ENCODE measurements at places on chromosomes 3 and 15.

GRCh38 chr3:69144631-69145245 lies 22.3 kb upstream of the LMOD3 start:
- no peak for DNase-seq

DNA sequence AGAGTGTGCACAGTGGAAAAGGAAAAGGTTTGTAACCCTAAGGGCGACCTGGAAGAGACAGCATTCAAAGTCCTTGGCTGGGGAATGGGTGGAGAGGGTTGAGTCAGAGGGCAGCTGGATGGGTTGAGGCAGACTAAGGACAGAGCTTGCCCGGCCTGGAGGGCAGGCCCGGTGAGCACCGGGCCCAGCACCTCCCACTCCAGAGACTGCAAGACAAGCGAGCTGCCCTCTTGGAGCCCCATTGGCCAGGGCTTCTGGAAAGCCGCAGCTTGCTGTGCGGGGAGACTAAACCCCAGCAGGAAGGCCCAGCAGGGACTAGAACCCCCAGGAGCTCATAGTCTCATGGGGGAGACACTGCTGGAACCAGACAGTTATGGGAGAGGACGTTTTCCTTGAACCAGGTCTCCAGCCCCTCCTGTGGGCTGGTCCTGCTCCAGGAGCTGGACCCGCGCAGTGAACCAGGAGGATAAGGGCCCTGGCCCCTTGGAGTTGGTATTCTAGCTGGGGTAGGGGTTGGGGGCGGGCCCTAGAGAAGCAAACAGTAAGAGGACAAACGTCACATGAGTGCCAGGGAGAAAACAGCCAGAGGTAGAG lies 59.1 kb downstream of the RGMA start:
- DNase-seq = no peak

- no peak for DNase-seq
These were observed 9.4 kb upstream of the PARP6 start for GRCh38 chr15:72281713-72282112.

DNA sequence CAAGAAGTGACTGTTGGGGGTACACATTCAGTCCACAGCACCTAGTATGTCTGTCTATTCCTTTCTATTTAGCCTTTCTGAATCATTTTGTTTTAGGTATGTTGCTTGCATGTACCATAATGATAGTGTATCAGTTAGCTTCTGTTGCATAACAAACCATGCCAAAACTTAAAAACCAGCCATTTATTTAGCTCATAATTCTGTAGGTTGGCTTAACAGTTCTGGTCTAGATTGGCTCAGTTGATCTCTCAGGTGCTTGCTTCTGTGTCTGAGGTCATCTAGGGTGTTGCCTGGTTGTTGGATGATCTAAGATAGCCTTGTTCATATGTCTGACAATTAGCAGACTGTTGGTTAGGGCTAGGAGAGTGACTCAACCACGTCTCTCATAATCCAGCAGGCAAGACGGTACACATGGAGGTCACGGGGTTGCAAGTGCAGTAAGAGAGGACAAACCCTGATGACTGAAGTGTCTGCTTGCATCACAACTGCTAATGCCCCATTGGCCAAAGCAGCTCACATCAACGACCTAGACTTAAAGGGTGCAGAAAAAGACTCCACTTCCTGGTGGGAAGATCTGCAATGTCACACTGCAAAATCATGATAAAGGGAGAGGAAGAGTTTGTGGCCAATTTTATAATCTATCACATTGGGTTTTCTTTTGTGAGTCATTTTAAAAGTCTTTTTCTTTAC lies 6.8 kb upstream of the PDCD6IP start:
- DNase-seq = peak; percentile 49

DNA sequence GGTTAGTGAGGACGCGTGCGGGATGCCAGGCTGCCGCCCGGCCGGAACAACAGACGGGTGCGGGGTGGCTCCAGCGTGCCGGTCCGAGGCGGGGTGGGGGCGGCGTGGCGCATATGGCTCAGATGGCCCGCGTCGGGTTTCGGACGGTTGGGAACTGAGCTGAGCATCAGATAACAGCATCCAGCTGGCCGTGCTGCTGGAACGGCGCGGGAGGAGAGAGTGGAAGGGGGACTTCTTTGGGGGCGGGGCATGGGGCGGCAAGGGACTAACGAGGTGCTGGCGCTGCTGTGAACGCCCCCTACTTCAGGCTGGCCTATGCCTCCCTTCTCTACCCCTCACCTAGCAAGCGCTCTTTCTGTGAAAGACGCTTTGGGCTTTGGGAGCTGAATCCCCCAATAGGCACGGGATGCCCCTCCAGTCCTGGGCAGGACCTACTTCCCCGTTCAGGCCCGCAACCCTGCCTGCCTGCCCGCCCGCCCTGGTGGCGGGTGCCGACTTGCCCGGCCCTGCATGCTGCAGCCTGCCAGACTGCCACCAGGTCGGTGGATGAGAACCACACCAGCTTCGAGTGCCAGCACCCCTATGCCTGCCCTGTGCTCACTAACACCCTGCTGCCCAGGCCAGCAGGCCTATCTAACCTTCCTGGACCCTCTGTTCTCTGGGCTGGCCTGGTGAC lies 542 bp downstream of the INKA1 start:
- peak; percentile 15 for DNase-seq

- DNase-seq = peak; percentile 21
These were observed 28.1 kb upstream of the CNBP start for GRCh38 chr3:129211772-129212171.

DNA sequence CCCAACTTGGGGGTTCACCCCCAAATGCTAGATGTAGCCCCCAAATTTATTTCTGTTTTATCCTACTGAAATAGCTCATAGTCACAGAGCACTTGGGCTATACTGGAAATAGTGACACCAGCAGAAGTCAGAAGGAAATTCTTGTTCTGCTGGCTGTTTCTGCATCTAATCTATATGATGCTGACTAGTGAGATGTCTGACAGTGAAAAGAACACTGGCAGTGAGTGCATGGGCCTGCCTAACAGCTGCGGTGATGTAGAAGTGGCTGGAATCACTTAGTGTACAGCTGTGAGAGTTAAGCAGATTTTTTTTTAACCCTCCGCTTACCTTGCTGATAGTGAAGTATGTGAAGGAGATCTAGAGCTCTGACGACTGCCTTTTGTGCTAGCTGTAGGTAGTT lies 14.0 kb downstream of the TTC14 start:
- no peak for DNase-seq

- DNase-seq = no peak
These were observed 67.8 kb upstream of the FSIP1 start for GRCh38 chr15:39850436-39850835.

DNA sequence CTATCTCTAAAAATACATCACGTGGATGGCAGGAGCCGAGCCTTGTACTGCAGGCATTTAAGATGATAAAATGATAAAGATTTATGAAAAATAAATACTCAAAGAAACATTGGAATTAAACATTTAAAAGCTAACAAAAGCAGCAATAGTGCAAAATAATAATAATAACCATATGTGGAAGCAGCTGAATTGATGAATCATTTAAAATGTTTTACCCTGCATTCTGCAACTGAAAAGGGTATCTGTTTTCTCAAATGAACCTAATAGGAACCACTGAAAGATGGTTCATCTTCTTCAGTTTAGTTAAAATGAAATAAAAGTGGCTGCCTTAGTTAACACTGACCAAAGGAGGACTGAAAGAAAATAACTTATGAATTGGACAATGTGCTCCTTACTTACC lies 436.1 kb downstream of the TUSC7 start:
- DNase-seq = no peak

- no peak for DNase-seq
These were observed 86.5 kb upstream of the FAM98B start for GRCh38 chr15:38367476-38367875.

- DNase-seq = no peak
These were observed 8.8 kb downstream of the ANKUB1 start for GRCh38 chr3:149783576-149783975.

DNA sequence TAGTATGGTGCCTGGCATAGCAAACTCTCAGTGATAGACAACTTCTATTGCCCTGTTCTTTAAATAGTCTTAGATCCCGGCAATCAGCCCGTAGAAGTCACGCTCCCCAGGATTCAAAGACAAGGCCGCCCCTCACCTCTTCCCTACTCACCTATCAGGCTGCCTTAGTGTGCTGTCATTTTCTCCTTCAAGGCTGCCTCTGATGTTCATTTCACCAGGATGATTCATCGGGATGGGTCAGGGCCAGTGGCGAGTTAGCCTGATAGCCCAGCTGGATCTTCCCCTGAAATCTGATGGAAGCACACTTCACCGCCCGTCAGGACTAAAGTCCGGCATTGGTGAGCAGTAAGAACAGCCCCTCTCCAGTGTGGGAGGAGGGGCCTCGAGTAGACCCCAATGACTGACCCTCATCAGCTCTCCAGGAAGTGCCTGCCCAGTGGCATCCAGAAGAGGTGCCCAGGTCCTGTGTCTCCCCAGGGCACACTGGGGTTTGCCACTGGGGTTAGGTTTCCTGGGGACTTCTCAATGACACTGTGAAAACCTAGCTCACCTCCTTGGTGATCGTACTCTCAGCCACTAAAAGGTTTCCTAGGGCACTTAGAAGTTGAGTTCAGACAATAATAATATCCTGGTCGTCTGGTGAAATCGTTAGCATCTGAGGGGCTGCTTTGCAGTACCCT lies 37.5 kb downstream of the TPM1 start:
- DNase-seq = no peak
